ENCODE measurements at places on chromosomes 2 and 18. TPM values are rescaled to one million over a fixed set of nuclear protein-coding genes. Genes with fewer than 3 reads are reported as not detected.

DNA sequence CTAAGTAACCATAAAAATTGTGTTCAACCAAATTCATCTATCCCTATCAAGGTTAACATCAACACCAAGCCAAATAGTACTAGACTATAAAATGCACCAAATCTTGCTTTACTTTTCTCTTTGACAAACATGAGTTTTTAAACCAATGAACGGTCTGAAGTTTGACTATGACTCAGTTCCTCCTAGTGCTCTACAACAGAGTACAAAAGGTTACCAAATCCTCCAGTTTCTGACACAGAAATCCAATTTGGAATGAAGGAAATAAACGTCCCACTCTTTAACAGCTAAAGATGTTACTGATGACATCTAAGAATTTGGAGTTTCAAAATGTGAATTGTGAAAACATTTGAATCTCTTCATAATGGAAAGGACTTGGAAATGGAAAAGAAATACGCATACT lies 11.8 kb upstream of the ACVR1 start:
- no peak for DNase-seq

ANO7 gene
- total RNA-seq = 1.4 TPM

- DNase-seq = no peak
Observed at GRCh38 chr2:86806059-86806857, 15.5 kb upstream of the CD8A start.

- DNase-seq = no peak
Observed at GRCh38 chr2:190512539-190513095, 21.9 kb downstream of the NEMP2 start.

PCARE gene
- total RNA-seq = not detected

DNA sequence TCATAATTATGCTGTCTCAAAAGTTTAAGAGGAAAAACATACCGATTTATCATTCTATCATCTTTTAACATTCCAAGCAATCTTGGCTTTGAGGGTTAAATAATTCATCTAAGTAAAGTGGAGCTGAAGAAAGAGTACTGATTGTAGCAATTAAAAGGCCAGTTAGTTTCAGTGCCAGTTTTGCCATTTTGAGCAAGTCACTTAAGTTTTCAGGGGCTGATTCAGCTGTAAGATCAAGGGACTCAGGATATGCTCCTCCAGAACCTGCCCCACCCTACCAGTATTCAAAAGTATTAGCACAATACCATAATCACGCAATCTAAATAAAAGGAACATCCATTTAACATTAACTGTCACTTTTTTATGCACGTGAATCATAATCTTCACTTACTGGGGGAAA lies 1.9 kb downstream of the SS18 start:
- DNase-seq = no peak
